CD4-positive, alpha-beta T cell treated with Interleukin-12 subunit alpha and Interleukin-12 subunit beta, for 1 hour (primary cell): ENCODE measurements at places on chromosomes 3 and 15.

- DNase-seq, result no peak
Observed at GRCh38 chr3:100265016-100265415, 4.2 kb downstream of the TBC1D23 start.

DNA sequence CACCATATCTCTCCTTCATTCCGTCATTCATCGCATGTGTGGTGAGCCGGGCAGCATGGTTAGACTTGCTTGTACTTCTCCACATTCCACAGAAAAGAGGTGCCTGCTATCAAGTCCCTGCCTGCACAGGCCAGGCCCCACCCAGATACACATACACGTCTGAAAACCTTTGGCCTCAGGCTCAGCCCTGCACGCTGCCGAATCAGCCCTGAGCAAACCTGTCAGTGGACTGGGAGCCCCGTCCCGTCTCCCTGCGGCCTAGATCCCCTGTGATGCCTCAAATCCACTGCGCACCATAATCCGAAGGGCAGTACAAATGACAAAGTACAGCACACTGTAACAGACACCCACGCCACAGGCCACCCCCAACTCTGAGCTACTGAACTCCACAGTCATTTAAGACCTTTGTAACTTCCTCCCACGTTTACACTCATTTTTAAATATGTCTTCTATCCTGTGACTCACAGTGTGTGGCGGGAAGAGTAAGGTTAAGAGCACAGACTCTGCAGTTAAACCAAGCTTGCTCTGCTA is 67.1 kb downstream of the MB21D2 start:
- no peak for DNase-seq

- DNase-seq, result no peak
Observed at GRCh38 chr3:159451067-159451466, 537.6 kb upstream of the IL12A start.

- no peak for DNase-seq
Observed at GRCh38 chr3:53023072-53023823, 22.6 kb downstream of the SFMBT1 start.

DNA sequence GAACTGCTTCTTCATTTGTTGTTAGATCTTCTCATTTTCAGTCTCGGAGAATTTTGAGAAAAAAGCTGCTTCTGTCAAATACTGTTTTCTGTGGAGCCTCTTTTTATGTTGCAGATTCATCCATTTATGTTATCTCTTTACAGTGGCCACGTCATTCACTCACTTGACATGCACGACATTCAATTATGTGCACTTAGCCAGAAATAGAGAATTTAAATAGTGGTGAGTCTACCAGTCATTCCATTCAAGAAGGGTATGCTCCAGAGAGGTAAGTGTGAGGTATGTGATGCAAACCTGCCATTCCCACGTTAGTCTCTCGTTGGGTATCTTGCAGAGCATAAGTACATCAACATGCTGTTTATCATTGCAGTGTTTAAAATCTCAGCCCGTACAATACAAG is 9.8 kb downstream of the ARPP19 start:
- no peak for DNase-seq

DNA sequence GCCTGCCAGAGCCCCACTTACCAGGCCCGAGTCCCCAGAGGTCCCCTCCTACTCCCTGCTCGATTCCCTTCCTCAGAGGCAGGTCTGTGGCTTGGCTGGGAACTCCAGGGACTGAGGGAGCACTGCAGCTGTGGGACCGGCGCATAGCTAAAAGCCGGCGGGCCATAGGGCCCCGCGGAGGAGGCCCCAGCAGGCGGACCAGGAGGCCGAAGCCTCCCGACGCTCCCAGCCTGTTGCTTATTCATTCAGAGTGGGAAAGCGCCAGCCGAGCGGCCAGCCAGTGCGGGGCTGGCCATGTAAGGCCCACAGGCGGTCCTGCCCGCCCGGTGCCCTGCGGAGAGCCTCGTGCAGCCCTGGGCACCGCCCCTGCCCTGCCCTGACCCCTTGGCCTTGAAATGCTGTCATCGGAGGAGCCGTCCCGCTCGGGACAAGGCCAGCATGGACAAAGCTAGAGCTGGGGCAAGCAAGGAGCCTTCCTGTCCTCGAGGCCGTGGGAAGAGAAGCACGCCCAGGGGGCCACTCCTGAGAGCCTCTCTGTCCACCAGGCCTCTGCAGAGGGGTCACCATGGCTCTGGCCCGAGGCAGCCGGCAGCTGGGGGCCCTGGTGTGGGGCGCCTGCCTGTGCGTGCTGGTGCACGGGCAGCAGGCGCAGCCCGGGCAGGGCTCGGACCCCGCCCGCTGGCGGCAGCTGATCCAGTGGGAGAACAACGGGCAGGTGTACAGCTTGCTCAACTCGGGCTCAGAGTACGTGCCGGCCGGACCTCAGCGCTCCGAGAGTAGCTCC is at the start of gene LOXL1:
TSS of gene LOXL1 (plus strand) at position 244 of the 784 bp plus-strand sequence. CDS start at position 566, 322 bp downstream.
- no peak for DNase-seq

DNA sequence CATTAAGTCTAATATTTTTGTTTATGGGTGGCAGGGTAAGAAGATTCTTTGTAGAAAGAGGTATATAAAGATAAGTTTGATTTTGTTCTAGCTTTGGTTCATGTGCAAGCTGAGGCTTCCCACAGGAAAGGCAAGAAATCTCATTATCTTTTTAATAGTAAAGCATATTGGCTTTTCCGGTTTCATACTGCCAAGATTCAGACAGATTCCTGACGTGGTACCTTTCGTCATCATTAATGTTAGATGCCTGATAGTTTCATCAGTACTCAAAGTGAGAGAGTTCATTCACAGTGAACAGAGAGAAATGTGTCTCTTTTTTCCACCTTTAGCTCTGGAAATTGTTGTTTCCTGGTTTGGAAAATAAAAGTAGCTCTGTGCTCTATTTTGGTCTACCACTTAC is 16.5 kb downstream of the TPM1 start:
- DNase-seq, result no peak

- no peak for DNase-seq
Observed at GRCh38 chr15:55775316-55775715, 32.4 kb upstream of the PRTG start.

DNA sequence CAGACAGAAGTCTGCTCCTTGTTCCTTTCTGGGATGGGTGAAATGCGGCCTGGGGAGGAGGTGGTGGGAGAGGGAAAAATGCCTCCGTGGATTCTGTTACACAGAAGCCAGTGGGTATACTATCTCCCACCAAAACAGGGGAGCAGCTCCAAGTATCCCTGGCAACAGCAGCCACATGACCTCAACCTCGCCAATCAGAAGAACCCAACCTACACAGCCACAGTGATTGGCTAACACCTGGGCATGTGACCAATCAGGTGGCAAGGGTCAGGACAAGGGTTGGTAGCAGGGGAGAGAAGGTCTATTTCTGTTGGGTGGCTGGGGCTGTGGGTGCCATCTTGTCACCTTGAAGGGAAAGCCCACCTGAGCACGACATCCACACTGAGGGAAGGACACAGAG is 9.1 kb upstream of the ACAD9 start:
- DNase-seq, result no peak

GRCh38 chr15:35061825-35062737 is 23.0 kb downstream of the NANOGP8 start:
- DNase-seq, result no peak

GRCh38 chr3:132569580-132569979 is 27.5 kb upstream of the ACKR4 start:
- DNase-seq, result no peak

GRCh38 chr3:30135190-30135589 is 471.2 kb upstream of the TGFBR2 start:
- DNase-seq, result no peak

DNA sequence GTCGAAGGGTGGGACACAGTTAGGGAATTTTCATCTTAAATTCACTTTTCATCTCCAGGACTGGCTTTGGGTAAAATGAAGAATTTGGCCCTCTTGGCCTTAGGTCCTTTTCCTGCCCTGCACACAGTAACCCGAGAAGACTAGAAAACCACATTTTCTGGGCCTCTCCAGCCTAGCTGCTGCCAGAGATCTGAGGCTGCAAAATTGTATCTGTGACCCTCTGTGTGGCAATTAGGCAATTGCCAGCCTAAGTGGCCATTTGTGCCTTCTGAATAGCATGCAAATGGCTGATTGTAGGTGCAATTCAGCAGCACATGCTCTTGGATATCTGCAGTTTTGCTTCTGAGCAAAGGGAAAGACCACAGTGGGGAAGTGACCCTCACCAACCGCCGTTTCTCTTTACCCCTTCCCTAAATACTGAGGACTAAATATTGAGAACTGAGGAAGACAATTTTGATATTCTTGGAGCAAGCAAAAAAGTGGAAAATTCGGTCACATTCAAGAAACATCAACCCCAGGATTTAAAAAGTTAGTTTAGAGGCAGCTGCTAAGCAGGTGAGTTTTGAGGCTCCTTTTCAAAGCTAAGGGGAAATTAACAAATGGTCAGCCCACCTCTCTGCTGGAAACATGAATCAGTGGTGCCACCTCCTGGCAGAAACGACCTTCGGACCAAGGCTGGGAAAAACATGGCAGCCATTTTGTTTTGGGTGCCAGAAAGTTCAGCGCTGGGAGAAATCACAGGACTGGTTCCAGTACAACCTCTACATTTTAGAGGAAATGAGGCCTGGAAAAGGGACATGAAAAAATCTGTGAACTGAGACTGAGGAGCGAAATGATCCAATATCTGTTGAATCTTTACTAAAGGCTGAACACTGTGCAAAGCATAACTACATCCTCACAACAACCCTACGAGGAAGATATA is 56.6 kb upstream of the PRTG start:
- no peak for DNase-seq

- DNase-seq, result no peak
Observed at GRCh38 chr3:151362751-151363174, 21.8 kb downstream of the P2RY12 start.

DNA sequence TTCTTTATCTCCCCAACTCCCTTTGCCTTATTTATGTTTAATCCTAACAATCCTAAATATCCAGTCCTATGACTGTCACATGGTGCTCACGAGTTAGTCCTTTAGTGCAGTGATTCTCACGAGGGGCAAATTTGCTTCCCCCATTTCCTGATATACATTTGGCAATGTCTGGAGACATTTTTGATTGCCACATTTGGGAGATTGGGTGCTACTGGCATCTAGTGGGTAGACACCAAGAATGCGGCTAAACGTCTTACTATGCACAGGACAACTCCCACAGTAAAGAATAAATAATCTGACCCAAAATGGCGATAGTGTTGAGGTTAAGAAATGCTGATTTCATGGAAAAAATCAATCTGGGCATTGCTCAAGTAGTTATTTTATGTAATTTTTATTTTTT is 466.5 kb downstream of the ROBO2 start:
- DNase-seq, result no peak

DNA sequence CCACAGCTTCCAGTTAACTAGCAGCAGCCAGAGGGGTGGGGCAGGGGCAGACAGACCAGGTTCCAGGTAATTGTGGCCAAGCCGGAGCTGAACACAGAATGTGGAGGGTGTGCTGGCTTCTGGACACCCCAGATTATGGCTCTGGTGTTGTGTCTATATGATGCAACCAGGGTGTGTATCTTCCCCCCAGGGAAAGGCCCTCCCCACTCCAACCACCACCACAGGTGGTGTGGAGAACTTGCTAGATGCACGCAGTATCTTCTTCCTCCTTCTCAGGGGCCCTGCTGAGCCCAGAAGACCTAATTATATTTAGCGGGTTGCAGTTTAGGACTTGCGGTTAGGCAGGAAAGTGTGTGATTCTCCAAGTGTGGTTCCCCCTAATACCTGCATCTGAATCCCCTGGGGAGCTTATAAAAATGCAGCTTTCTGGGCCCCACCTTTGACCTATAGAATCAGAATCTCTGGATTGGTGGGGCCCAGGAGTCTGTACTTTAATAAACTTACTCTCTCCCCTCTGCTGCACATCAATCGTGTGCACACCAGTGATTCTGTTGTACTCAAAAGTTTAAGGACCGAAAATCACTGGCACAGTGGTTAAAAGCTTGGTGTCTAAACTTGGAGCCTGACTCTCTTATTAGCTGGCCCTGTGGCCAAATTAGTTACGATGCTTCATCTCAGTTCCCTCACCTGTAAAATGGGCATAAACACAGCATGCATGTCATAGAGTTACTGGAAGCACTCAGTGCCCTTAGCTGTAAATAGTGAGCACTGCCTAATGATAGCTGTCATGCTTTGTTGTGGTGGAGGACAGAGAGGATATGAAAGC is 379.1 kb upstream of the PROK2 start:
- no peak for DNase-seq

DNA sequence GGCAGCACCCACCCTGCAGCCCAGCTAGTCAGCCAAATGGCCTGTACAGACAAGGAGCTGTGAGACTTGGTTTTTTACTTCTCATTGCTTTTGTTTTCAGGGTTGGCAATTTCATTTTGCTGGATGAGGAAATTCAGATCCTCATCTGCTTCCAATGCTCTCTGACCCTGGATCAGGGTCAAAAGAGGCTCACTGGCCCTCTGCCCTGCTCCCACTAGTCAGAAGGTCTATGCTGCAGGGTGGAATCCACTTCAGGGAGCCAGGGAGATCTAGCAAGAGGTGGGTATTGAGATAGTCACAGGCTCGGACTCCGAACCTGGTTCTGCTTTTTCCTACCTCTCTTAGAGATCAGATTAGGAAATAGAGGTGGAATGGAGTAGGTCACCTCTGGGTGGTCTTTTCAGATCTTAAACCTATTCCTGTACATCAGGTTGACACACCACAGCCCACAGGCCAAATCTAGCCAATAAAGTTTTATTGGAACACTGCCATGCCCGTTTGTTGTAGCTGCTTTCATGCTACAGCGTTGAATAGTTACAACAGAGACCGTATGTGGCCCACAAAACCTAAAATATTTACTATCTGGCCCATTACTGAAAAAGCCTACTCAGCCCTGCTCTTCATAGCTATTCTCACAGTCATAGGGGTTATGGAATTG is 26.4 kb upstream of the GLCE start:
- DNase-seq, result no peak

DNA sequence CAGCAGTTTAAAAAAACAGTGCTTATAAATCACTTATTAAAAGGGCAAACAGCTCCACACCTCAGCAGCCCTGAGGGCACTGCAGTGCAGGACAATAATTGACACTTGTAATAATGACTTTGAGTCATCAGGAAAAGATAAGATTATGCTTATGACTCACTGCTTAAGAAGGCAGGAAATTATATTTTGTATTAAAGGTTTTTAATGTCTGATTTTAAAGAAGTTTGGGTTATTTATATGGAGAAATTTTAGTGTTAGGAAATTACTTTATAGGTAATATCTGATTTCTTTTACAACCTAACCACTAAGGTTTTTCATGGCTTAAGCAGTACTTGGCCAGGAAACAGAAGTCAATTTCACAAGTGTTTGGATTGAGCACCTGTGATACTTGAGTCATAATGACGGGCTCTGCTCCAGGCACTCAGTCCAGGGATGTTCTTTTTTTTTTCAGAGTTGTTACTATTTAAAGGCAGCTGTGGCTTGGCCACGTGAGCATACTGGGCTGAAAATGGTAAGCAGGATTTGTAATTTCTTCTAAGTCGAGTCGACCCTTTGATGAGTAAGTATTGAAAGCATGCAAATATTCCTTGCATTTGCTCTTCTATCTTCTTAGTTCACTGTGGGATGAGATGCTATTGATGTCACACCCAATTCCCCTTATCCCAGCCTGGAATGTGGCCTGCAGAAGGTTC is 21.6 kb upstream of the SLC6A20 start:
- DNase-seq, result no peak

GRCh38 chr3:171194965-171195364 is 168.4 kb upstream of the SLC2A2 start:
- no peak for DNase-seq

- no peak for DNase-seq
Observed at GRCh38 chr15:47514200-47514652, 203.1 kb upstream of the SEMA6D start.

GRCh38 chr3:70771426-70772147 is 459.1 kb upstream of the MDFIC2 start:
- no peak for DNase-seq

- DNase-seq, result no peak
Observed at GRCh38 chr3:25938566-25939325, 148.9 kb downstream of the OXSM start.
